ENCODE measurements at places on chromosomes 6 and 20. TPM values are rescaled to one million over a fixed set of nuclear protein-coding genes. Genes with fewer than 3 reads are reported as not detected.

DNA sequence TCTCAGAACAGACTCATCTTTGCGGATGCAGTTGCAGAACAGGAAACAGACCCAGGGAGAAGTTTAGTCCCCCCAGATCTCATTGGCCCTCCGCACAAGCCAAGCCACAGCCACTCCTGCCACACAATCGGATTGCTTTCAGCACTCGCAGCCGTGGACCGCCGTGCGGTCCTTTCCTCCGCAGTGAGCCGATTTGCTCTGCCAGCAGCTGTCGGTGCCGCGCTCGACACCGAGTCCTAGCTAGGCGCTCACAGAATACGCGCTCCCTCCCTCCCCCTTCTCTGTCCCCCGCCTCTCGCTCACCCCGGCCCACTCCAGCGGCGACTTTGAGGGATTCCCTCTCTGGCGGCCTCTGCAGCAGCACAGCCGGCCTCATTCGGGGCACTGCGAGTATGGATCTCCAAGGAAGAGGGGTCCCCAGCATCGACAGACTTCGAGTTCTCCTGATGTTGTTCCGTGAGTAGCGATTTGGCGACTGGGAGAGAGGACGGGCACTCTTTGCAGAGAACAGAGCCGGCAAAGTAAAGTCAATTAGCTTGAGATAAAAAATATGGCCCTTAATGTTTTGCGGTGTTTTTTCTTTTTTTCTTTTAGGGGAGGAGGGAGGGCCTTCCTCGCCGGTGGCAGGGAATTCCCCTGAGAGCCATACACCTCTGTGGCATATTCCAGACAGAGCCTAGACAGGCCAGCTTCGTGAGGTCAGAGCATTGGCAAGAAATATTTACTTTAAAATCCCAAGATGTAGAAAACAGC is at the start of gene LAMP5:
TSS of gene LAMP5 (plus strand) at position 130 of the 753 bp plus-strand sequence. CDS start at position 393, 263 bp downstream.
- DNase-seq = peak; percentile 32

GRCh38 chr6:11428895-11429294 is 108.7 kb upstream of the TMEM170B start:
- peak; percentile 74 for DNase-seq

DNA sequence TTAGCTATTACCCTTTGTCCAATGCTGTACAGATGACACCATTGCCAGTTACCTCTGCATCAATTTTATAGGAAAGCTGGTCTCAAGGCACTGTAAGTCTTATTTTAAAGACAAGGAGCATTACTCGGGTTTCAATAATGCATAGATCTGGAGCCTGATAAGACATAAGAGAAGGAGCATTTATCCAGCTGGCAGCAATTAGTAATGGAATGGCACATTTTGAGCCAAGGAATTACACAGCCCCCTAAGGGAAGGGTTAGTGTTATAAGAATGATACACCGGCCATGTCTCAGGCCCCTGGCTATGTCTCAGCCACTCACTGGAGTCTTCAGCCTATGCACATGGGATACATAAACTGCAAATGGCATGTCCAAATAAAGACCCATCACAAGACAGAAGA is 23.1 kb upstream of the TMEM242 start:
- DNase-seq = no peak

DNA sequence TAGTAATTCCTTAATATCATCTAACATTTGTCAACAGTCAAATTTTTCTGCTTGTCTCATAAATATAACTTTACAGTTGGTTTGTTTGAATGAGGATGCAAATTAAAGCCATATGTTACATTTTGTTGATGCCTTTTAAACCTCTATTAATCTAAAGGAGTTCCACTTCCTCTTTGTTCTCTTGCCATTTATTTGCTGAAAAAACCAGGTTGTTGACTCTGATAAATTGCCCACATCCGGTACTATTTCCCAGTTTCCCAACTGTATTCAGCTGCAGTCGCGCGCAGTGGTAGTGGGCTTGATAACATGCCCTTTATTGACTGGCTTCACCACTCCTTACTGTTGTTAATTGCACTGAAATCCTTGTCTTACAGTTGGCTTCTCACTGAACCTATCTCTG is 32.8 kb upstream of the SIRPB2 start:
- no peak for DNase-seq

- DNase-seq = peak; percentile 39
Observed at GRCh38 chr6:126067073-126067472, 80.7 kb downstream of the TRMT11 start.

GRCh38 chr6:40379811-40380210 is 207.4 kb downstream of the LRFN2 start:
- DNase-seq = no peak

DNA sequence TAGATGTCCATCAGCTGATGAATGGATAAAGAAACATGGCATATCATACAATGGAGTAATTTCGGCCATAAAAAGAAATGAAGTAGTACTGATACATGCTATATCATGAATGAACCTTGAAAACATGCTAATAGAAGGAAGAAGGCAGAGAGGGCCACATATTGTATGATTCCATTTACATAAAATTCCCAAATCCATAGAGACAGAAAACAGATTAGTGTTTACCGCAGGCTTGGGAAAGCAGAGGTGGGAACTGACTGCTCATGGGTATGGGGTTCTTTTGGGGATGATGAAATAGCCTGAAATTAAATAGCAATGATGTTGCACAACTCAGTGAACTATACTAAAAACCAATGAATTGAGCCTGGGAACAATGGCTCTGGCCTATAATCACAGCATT is 58.3 kb downstream of the SERAC1 start:
- DNase-seq = peak; percentile 60

DNA sequence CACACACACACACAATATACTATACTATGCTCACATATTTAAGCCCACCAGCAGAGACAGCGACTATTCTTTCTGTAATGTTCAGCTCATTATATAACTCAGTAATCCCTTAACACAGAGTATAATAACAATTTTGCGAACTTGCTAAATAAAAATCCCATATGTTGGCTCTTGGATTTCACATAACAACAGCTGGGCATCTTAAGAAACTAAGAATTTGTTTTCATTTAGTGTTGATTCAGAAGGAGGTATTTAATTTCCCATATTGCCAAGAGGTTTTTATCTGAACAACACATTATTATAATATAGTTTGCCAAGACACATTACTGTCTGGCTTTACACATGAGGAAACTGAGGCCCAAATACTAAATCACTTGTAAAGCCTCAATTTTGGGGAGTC is 7.4 kb downstream of the ECT2L start:
- no peak for DNase-seq

- DNase-seq = peak; percentile 85
Observed at GRCh38 chr6:113847447-113847846, 9.7 kb upstream of the MARCKS start.

DNA sequence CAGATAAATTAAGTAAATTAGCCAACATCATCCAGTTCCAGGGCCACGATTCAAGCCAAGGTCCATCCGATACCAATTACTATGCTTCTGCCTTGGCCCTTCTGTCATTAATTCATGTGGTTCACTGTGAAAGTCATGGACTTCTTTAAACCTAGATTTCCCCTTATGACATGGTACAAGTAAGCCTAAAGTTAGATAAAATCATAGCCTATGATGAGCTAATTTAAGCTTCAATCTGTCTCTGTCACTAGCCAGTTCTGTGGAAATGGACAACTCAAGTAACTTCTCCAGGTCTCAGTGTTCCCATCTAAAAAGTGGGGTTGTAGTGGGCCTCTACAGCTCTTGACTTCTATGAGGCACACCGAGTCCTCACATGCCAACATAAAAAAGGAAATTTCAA is 225.5 kb upstream of the MARCKS start:
- DNase-seq = peak; percentile 13

DNA sequence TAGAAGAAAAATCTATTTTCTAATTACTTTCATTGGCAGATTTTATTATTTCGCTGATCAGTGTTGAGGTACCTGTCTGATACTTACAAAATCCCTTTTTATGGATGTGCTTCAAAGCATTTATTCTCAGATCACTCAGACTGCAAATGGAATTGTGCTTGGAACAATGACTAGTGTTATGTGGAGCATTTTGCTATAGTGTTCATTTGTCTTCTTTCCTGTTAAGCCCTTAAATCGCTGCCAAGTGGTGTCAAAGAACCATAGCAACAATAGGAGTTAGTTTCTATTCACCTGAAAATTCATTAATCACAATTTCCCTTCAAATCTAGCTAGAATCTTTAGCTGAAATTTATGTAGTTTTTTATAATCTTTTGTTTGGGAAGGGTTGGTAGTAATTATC is 29.8 kb downstream of the SMPDL3A start:
- DNase-seq = peak; percentile 9

DNA sequence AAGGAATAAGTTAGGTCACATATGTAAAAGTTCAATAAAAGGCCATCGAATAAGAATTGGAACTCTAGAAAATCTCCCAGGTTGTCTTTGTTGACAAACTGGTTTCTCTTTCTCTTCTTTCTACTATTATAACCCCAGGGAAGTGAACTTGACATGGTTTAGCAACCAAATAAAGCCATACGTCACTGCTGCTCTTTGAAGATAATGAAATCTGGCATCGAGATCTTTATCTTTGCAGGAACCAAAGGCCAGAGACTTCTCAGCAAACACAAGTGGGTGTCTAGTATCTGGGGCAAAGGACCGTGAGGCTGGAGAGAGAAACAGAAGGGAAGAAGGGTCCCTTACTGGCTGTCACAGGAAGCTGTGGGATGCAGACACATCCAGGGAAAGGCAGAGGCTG is 286.7 kb upstream of the CDYL start:
- DNase-seq = no peak

DNA sequence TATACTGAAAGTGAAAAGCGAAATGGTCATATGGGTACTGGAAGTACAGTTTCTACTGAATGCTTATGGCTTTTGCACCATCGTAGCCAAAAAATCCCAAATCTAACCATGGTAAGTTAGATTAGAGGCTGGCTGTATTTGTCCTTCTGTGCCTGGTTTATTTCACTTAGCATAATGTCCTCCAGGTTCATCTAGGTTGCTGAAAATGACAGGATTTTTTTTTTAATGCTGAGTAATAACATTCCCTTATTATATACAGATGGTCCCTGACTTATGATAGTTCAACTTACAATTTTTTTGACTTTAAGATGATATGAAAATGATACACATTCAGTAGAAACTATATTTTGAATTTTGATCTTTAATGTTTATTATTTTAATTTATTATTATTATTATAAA is 7.6 kb downstream of the MYCT1 start:
- DNase-seq = no peak

DNA sequence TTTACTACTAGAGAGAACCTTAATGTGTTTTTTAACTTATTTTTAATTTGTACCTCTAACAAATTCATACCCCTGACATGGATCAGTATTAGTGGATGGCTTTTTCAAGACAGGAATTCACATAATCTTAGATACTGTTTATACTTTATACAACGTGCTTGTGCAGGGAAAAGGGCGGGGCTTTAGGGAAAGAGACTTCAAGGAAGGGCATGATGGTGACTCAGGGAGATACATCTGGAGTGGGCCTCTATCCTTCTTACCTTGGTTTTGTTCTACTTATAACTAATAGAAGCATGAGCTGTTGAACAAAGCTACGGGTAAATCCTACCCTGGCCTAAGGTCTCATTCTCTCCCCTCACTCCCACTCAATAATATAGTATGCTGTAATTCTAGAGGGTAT is 160.8 kb downstream of the C6orf58 start:
- DNase-seq = peak; percentile 4

DNA sequence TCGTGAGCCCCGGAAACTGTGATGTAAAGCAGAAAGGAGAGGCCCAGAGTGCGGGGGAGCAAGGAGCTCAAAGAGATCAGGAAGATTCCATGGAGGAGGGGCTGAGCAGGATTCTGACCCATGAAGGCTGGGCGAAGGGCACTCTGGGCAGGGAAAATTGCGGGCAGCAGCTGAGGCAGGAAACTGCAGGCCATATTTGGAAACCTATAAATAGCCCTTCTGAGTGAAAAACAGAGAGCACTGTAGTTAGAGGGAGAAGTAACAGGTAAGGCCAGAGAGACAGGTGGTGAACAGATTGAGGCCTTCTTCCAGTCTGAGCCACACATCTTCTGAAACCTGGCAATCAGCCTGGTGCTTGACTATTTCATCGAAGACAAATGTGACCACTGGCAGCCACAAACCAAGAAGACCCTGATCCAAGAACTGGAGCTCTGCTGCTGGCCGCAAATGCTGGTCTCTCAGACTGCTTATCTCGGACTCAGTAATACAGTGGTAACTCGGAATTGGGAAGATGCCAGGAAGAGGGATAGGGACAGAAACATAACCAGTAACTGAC is 14.1 kb upstream of the BEND3 start:
- DNase-seq = no peak

GRCh38 chr20:53907968-53908751 is 162.2 kb downstream of the BCAS1 start:
- no peak for DNase-seq

DNA sequence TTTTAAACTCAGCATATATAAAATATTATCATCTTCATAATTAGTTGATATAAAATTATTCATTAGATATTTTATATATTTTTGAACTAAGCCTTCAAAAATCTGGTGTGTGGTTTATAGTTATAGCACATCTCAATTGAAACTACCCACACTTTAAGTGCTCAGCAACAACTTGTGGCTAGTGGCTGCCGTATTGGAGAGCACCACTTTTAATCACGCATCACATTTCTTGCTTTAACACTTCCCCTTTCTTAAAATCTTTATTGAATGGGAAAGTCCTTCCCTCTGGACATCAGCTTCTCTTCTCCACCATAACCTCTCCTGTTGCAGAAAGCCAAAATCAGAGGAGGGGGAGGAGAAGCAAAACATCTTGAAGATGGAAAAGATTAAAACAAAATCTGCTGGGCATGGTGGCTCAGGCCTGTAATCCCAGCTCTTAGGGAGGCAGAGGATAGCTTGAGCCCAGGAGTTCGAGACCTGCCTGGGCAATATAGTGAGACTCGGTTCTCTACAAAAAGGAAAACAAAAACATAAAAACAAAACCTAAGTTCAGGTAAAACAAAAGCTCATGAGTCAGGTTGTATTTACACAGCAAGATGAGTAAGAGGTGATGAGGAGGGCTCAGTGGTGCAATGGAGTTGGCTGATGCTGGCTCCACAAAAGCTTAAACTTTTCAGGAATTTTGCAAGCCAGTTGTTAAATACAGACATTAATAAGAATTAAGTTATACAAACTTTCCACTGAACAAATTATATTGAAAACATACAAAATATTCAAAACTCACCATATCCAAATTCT is 237.0 kb upstream of the SUPT3H start:
- DNase-seq = no peak

DNA sequence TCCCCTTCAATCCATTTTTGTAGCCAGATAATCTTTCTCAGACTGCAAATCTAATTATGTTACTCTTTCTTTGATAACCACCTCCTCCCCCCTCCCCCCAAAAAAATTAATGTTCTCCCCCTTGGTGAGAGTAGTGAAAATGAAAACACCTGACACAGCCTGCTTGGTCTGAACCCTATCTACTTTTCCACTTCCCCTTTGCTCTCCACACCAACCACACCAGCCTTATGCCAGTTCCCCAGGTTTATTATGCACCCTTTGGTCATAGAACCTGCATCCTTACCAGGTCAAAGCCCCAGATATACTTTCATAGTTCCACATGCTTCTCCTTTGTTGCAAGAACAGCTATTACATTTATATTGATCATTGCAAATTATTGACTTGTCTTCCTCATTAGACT is 19.4 kb downstream of the PFDN4 start:
- DNase-seq = no peak

- DNase-seq = no peak
Observed at GRCh38 chr6:14010275-14010674, 85.5 kb downstream of the RNF182 start.

Gene PRL
- not detected for polyA plus RNA-seq

Gene TNF
- polyA plus RNA-seq = not detected

Gene UST
- polyA plus RNA-seq = 6.8 TPM

Gene RNF217
- polyA plus RNA-seq = 9.8 TPM

Gene ZNF391
- 0.92 TPM for polyA plus RNA-seq

Gene TGM3
- polyA plus RNA-seq = not detected

Measured in fibroblast of lung (primary cell).